ENCODE measurements at places on chromosomes 11 and 22.
A peak's percentile ranks its signal among the peaks of the same experiment; 100 is the strongest.

DNA sequence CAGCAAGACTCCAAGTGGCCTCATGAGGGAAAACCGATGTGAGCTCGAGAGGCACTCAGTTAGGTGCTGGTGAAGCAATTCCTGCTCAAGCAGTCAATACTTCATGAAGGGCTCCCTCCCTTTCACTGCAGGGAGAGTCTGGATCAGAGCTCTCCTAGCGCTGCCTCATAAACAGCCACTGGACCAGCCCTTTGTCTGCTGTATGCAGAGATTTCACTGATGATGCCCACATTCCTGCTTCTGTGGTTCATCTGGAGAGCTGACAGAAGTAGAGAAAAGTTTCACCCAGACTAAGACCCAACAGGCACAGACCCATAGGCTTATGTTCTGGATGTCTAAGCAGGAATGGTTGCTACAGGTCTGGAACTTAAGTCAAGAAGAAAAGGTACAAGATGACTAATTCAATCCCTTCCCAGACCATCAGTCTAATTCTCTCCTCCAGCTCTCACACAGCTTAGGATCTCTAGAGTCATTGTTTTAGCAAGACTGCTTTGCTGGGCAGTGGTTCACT lies 4.0 kb downstream of the UCP2 start:
- DNase-seq: no peak

- DNase-seq: no peak
Measured at GRCh38 chr11:78020246-78020645, 2.8 kb downstream of the KCTD14 start.

DNA sequence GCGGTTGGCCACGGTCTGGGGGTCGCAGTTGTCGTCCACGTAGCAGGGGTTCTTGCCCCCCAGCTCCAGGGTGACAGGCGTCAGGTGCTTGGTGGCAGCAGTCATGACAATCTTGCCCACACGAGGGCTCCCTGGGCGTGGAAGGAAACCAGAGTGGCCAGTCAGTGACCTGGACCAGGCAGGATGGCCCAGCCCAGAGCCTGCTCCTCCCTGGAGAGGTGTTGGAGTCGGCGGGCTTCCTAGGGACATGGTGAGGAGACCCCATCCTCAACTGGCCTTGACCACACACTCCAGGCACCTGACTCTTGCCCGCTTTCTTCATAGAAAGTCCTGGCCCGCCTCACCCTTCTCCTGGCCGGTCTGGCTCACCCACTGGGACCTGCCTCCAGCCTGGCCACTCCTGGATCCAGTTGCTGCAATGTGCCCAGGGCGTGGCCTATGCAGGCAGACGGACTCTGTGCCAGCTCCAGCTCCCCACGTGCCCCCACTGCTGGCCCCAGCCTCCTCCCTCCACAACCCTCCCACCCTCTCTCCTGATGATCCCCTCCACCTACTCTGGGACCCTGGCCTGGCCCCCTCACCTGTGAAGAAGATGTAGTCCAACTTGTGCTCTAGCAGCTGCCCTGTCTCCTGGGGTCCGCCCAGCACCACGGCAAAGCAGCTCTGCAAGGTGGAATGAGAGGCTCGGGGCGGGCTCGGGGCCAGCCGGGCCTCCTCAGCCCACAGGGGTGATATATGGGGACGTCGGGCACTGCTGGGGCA lies 8.7 kb downstream of the ALDH3B2 start:
- peak; percentile 28 for DNase-seq

- DNase-seq: peak; percentile 35
Measured at GRCh38 chr11:85946221-85946620, 91.0 kb downstream of the CCDC83 start.

DNA sequence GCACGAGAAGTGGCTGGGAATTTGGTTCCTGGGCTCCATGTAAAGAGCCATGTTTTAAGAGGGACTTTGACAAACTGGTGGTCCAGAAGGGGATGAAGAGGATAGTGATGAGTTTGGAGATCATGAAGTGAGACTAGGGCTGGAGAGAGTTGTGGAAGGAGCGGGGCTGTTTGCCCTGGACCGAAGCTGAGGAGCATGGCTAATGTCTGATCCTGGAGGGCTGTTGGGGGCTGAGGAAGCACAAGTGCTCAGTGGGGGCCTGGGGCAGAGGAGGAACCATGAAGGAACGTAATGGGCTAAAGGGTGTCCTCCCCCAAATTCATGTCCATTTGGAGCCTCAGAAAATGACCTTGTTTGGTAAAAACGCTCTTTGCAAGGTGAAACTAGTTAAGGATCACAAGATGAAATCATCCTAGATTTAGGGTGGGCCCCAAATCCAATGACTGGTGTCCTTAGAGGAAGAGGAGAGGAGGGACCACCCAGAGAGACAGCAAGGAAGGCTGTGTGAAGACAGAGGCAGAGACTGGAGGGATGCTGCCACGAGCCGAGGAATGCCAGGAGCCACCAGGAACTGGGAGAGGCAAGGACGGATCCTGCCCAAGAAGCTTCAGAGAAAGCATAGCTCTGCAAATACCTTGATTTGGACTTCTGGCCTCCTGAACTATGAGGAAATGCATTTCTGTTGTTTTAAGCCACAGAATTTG lies 107.3 kb upstream of the LMO1 start:
- DNase-seq: no peak

- no peak for DNase-seq
Measured at GRCh38 chr22:22061085-22062077, 78.8 kb upstream of the TOP3B start.

DNA sequence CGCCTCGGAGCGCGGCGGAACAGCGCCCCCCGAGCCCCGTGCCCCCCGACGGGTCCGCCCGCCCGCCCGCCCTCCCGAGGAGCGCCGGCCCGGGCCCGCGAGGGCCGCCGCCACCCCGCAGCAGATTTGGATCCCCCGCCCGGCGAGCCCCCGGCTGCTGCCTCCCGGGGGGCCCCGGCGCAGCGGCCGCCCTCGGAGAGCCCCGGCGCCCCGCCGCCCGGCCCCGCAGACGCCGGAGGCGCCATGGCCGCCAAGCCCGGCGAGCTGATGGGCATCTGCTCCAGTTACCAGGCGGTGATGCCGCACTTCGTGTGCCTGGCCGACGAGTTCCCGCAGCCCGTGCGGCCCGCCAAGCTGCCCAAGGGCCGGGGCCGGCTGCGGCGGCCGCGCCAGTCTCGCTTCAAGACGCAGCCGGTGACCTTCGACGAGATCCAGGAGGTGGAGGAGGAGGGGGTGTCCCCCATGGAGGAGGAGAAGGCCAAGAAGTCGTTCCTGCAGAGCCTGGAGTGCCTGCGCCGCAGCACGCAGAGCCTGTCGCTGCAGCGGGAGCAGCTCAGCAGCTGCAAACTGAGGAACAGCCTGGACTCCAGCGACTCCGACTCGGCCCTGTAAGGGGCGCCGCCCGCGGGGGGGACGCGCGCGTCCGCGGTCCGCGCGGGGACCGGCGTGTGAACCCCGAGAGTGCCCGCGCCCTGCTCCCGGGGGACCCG lies 380 bp downstream of the C11orf96 start:
- DNase-seq: no peak

DNA sequence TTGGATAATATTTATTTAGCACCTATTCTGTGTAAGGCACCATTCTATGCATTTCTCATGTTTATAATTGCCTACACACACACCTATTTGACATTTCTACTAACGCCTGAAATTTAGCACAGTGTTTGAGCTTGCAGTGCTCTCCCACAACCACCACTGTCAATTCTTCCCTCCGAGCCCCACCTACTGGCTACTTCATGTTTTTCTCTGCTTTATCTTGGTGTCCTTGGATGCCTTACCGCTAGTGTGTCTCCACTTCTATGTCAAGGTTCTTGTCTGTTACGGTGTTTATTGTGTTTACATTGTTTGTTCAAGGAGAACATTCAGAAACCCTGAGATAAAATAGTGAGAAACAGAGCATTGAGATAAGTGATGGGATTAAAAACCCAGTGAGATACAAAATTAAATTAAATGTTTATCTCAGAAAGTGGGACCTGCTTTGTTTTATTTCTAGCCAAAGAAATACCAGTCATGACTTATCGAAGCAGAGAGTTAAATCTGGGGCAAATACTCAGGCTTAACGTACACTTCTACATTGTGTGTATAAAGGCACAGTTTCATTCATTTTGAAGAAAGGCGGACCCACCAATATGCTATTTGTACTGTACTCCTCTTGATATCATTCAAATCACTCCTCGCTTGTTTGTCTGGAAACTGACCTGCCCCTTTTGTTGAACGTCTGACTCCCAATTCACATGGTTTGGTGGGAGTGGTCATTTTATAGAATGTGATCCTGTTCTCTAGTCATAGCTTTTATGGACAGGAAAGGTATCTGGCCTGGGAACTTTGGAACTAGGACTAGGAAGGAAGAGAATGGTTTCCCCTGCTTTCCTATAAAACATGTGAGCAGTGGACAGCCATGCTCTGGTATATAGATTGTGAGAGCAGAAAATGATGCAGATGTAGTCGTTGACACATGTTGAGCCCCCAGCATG lies 39.2 kb upstream of the SLC36A4 start:
- peak; percentile 45 for DNase-seq

DNA sequence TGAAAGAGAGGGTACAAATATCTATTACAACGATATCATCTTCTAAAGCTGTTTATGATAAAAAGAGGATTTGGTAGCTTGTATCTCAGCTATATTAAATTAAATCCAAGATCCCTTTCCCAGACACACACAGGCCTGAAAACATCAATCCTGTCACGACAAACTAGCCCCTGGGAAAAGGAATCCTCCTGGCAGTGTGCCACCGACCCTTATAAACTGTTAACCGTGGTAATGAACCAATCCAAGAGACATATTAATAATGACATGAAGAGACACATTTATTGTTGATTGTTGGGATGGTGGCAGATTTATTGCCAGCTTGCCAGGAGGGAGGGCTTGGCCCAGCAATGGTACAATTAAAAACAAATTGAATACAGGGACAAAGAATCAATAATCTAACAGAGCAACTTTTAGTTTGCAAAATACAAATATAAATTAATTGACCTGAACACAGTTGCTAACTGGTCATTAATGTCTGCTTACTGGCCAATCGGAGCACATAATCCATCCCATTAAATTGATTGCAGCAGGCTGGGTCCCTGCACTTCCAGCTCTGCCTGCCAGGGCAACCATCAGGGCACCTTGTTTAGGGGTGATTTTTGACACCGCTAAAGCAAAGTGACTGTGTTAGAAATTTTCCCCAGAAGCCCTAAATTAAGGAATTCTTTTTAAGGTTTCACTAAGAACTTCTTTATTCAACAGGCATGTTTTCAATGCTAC lies 887.6 kb downstream of the OPCML start:
- DNase-seq: no peak

GRCh38 chr11:113202431-113202830 lies 112.0 kb upstream of the TTC12 start:
- peak; percentile 33 for DNase-seq

DNA sequence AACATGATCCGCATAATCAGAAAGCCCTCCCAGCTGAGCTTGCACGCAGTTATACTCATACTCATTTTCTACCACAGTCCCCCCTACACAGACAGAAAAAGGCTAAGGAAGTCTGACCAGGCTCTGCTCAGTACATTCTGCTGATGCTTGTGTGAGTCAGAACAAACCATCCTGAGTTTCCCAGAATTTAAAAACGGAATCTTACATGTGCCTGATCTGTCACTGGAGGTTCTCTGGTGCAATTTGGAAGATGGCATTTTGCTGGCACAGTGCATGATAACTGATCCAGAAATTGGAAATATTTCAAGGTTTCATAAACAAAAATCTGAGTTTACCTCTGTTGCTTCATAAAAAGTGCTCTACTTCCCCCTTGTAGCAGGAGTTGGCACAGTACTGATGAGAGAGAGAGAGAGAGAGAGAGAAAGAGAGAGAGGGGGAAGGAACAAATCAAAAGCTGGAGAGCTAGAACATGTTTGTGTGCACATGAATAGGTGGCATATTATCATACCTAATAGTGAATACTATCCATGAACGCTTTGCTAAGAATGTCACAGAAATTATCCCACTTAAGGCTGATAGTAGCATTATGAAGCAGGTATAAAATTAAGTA lies 1085.3 kb downstream of the DLG2 start:
- no peak for DNase-seq

- DNase-seq: no peak
Measured at GRCh38 chr11:69486773-69487291, 5.4 kb downstream of the LINC01488 start.

GRCh38 chr22:22144858-22145257 lies 99.7 kb upstream of the VPREB1 start:
- DNase-seq: no peak

DNA sequence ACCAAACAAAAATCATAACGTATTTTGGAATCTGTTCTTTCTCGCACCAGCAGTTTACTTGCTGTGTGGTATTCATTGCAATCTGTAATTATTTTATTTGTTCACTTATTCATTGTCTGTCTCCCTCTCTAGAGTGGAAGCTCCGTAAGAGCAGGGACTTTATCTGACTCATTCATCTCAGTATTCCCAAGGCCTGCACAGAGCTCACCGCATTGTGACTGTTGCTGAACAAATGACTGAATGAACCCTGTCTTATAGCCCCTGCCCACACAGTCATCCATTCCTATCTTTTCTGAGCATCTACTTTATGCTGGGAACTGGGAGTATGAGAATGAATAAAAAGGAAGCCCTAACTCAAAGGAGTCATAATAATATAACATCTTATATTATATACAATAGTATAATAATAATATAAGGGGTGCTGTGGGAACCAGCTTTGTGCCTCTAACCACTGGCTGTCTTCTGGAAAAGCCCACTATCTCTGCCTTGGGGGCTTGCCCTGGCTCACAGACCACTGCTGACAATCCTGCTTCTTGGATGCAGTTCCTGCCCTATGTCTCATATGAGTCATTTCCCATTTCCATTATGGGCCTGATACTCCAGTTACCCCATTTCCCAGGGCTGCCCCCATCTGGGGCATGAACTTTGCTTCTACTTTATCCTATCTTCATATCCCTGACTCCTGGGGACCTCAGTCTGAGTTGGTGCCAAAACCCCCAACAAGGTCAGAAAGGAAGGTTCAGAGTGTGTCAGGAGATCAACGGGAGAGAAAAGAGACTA lies 11.0 kb downstream of the XRRA1 start:
- DNase-seq: peak; percentile 30

GRCh38 chr22:35896111-35896705 lies 132.4 kb downstream of the RBFOX2 start:
- no peak for DNase-seq

GRCh38 chr11:65559951-65560537 lies 1.9 kb upstream of the LTBP3 start:
- peak; percentile 98 for DNase-seq

GRCh38 chr11:559020-559620 lies 1.4 kb downstream of the LMNTD2 start:
- no peak for DNase-seq

DNA sequence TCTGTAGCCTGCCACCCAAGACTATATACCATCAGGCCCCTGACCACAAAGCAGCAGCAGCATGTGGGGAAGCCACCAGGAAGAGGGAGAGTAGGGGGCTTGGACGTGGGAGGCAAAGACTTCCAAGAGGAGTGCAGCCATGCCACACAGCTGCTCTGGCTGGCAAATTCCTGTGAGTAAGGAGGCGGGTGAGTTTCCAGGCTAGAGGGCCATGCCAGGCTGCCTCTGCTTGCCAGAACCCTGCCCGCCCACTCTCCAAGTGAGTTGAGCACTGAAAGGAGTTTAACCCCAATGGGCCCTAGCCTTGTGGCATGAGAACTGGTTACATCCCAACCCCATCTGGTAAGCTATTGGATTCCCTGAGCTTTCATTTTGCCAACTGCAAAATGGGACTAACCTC lies 4.7 kb upstream of the DGAT2 start:
- no peak for DNase-seq
